ENCODE measurements at places on chromosomes 6 and 20.

DNA sequence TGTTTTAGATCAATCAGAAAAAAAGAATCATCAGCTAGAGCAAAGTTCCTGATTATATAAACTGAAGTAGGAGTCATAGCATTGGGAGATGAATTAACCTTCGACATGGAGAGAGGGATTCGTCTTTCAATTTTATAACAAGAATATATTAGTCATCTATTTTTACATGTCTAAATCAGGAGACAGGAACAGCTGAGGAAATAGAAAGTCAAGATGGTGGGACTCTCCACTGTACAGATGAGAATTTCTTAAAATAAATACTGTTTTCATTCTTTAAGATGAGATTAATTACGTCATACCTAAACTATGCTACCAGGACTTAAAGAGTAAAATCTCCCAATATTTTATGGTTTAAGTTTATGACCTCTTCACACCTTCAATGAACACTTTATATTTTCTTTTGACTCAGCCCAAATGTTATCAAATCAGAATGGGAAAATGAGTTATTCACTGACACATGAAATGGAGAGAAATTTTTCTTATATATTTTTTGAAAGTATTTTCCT lies 1137.7 kb downstream of the EPHA7 start:
- no peak for DNase-seq

DNA sequence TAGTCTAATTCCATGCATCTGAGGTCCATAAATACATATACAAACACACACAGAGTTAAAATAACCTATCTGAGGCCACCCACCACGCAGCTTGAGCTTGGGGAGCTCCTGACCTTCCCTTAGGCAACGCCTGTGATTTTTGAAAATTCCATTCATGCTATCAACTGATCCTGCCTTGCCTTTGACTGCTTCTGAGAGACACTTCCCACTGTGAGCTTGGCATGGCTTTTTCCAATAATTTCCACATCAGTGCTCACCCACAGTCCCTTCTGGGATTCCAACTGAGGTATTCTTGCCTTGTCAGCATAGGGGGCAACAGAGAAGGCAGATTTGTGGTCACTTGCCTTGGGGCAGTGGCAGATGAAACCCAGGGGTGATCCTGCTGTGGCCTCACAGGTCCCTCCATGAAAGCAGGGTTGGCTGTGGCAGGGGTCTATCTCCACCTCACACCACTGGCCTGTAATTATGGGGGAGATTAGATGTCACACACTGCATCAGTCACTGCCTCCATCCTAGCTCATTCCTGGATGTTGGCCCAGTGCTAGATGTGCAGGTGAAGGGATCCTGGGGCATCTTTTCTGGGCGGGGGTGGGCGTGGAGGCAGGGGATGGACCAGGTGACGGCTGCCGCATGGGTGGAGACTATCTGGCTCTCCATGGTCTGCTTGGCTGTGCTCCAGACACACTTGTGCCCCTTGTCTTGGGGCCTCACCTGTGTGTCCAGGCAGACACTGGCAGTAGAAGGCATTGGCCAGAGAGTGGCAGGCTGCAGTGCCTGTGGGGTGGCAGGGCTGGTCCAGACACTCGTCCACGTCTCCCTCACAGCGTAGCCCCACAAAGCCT lies 11.2 kb upstream of the GPSM3 start:
- no peak for DNase-seq

DNA sequence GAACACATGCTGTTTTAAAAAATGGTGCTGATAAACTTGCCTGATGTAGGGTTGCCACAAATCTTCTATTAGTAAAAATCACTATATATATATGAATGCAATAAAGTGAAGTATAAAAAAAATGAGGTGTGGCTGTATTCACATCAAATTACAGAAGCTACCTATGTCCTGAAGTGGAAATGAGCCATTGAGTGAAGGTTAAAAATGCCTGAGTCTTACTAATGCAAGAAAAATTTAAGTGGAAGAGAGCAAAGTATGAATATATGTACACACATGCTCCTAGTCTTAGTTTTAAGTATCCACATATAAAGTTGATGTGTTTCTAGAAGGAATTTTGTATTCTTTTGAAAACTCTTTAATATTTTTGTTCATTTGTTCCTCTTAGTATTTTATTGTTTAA lies 808.3 kb upstream of the MAN1A1 start:
- DNase-seq: no peak

DNA sequence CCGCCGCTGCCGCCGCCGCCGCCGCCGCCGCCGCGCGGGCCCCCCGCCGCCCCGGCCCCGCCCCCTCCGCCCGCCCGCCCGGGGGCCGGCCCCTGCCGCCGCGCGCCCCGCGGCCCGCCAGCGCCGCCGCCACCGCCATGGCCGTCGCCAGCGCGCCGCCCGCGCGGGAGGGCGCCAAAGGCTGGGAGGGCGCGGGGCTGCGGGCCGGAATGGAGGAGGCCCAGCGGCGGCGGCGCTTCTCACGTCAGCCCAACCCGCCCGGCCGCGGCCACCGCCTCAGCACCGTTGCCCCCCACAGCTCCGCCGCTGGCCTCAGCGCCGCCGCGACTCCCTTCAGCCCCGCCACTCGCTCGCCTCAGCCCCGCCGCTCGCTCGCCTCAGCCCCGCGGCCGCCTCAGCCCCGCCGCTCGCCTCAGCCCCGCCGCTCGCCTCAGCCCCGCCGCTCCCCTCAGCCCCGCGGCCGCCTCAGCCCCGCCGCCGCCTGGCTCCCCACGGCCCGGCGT lies 258 bp downstream of the PHF10 start:
- peak; percentile 58 for DNase-seq

DNA sequence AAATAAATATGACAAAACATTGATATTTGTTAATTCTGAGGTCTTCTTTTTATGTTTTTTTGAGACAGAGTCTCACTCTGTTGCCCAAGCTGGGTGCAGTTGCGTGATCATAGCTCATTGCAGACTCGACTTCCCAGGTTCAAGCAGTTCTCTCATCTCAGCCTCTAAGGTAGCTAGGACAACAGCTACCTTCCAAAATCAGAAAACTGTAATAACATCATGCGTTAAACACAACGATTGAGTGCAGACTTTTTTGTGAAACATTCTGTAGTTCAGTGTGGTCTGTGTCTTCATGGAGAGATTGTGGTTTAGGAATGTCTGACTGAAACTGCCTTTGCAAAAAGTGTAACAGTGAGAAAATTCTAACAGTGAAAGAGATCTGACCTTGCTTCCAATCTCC lies 16.1 kb upstream of the DOK5 start:
- no peak for DNase-seq

- DNase-seq: no peak
Measured at GRCh38 chr20:45336530-45337366, 11.5 kb downstream of the SDC4 start.

- no peak for DNase-seq
Measured at GRCh38 chr6:31713991-31714684, 1.0 kb upstream of the LY6G6D start.

- DNase-seq: no peak
Measured at GRCh38 chr20:20393207-20394120, 25.6 kb downstream of the INSM1 start.
